ENCODE measurements at places on chromosomes 5 and 9.

GRCh38 chr9:118829334-118829733, 539.9 kb downstream of the BRINP1 start:
- DNase-seq: no peak

GRCh38 chr9:77830618-77831285, 182.6 kb upstream of the GNA14 start:
- DNase-seq: no peak

DNA sequence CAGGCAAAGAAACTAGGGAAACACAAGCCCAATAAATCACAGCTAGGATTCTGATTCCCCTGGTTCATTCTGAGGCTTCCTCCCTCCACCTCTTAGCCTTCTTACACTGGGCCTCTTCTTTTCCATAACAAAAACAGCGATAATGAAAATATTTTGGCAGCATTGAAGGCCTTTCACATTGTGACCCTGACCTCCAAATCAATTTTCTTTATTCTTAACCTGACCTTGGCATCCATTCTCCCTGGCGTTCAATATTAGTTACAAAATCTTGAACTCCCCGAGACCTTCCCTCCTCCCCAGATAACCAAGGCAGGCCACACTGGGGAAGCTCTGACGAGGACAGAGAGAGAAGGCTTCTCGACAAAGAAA, 399.9 kb downstream of the ZSWIM6 start:
- no peak for DNase-seq

GRCh38 chr9:106400950-106401349, 462.0 kb upstream of the ZNF462 start:
- no peak for DNase-seq

- DNase-seq: no peak
These were observed 24.8 kb downstream of the CDC37L1 start for GRCh38 chr9:4704129-4704528.

DNA sequence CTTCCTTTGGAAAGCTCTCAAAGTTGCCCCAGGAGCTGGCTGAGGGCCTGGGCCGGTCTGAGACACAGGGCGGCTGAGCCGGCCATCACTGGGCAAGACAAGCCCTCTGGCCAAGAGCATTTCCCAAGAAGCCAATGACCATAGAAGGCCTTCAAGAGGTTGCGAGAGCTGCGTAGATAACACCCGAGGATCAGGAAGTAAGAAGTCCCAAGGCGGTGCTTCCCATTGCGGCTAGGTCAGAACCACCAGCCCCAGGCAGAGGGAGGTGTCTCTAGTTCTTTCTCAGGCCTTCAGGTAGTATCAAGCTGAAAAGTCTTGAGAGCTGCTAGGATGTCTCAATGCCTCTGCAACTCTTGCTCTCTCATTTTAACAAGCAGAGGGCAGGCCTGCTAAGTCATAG, 54.0 kb upstream of the C5orf58 start:
- no peak for DNase-seq

DNA sequence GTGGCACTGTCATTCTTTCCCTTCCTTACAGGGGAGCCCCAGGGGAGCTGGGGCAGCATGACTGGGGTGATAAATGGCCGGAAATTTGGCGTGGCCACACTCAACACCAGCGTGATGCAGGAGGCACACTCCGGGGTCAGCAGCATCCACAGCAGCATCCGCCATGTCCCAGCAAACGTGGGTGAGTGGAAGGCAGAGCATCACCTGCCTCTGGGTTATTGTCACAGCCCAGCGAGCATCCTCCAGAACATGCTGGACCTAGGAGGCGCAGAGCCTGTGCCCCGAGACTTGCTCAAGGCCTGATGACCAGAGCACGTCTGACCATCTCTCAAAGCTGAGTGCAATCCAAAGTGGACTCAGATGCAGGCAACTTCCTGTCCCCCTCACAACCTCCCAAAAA, 22.2 kb upstream of the ASS1 start:
- DNase-seq: no peak

GRCh38 chr5:176944268-176944667, 45.1 kb upstream of the HK3 start:
- DNase-seq: peak; percentile 19

- DNase-seq: no peak
These were observed 230.7 kb upstream of the IRX1 start for GRCh38 chr5:3364941-3365340.

DNA sequence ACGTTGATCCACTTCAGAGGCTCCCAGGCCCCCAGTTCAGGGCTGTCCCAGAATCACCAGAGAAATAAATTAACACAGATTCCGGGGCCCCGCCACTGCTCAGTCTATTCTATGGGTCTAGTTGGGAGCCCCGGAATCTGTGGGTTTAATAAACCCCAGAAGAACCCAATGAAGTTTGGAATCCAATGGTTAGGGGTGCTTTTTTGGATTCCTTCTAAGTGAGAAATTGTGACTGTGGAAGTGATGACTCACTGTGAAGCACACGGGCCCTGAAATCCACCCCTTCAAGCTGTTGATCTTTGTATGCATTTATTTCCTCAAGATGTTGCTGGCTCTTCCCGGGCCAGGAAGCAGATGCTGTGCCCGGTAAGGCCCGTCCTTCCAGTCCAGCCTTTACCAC, 57.3 kb upstream of the SLC28A3 start:
- DNase-seq: no peak

DNA sequence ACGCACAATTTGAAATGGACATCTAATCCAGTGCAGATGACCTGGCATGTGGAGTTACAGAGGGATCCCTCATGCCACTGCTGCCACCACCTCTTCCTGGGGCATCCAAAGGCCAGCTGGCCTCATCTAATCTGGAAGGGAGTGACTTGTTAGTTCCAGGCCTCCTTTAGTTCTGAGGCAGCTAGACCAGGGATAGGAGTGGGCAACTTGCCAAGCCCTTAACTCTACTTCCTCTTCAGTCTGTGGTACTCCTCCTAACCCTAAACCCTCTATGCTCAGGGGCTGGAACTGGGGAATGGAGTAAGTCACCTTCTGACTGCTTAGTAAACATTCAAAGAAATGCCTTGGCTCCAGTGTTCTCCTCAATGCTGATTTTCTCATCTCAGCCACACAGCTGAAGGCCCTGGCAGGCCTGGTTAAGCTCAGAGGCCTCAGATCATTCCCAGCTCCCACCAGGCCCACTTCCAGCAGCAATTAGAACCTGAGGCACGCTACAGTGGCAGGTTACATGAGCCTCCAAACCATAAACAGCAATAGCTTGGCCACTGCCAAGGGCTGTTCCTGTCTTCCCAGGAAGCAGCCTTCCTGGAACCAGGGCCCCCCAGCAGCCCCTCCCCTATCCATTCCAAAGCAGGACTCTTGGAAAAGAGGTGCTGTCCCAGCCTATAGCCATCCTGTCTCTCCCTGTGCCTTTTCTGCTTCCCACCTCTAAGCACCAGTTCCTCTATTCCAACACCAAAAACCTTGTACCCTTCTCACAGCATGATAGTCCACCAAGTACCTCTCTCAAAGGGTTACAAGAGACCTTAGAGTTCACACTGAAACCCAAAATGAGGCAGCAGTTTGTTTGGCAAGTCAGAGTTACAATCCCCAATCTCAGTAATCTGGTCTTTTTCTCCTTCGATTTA, 2.0 kb downstream of the EIF4EBP3 start:
- peak; percentile 38 for DNase-seq

DNA sequence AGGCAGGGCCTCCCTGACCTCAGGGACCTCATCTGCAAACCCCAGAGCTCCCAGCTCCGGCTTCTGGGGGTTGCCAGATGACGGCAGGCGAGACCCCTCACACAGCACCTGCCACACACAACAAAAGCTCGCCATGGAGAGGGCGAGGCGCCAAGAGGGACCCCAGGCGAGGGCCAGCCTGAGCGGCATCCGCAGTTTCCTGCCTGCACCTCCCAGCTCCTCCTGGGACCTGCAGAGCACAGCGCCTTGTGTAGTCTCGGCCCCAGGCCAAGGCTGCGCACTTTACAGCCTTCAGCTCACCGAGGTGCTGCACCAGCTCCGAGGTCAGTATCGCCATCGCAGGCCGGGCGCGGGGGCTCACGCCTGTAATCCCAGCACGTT, 82.4 kb upstream of the ADAMTS2 start:
- DNase-seq: no peak

DNA sequence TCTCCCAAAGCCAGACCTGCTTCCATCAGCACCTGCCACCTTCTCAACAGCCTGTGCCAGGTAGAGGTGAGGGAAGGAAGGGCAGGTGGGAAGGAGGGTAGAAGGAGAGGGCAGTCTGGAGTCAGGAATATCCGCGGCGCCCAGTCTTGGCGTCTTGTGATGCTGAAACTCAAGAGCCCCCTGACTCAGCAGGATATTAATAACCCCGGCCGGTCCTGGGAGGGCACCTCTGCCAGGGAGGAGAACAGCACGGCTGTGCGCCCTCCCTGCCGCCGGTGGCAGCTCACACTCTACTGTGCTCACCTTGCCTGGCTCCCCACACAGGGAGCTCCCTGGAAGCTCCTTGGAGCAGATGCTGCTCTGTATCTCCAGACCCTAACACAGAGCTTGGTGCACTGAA, 11.6 kb upstream of the NTNG2 start:
- DNase-seq: no peak

GRCh38 chr5:131776450-131776849, 20.4 kb downstream of the FNIP1 start:
- DNase-seq: no peak

- DNase-seq: no peak
These were observed 40.7 kb downstream of the FAM114A2 start for GRCh38 chr5:153998010-153998409.

- DNase-seq: no peak
These were observed 23.6 kb upstream of the FIBCD1 start for GRCh38 chr9:130962418-130963316.

- DNase-seq: peak; percentile 33
These were observed 369 bp downstream of the OCLN start for GRCh38 chr5:69492923-69493395.

DNA sequence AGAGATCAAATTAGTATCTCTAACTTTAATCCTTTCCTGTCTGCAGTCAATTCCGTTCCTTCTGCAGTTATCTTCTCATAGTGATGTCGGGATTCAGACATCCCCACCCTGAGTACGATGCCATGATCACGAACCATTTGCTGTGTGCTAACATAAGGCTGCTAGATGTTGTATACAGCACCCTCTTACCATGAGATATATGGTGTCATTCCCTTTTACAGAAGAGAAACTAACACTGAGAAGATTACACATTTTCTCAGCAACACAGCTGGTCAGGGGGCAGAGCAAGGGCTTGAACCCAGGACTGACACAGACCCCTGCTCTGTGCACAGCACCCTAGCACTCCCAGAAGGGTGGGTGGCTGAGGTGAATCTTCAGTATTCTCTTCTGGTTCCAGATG, 46.9 kb upstream of the HSD17B4 start:
- no peak for DNase-seq

GRCh38 chr5:158813275-158813674, 286.4 kb downstream of the EBF1 start:
- no peak for DNase-seq

DNA sequence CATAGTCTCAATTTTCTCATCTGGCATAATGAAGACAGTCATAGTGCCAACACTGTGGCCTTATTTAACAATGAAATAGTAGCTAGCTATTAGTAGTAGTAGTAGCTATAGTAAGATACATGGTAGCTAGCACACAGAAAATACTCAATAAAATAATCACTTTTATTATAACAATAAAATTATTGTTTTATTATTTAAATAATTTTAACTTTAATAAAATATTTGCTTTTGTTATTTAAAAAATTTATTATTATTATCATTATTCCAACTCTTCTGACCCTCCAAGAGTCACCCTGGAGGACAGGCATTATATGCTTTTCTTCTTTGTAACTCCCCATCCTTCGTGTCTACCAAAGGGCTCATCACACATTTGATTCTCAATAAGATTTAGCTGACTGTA, 252.1 kb downstream of the TRIM32 start:
- DNase-seq: no peak

- DNase-seq: no peak
These were observed 18.8 kb upstream of the SPEF2 start for GRCh38 chr5:35598707-35599370.

DNA sequence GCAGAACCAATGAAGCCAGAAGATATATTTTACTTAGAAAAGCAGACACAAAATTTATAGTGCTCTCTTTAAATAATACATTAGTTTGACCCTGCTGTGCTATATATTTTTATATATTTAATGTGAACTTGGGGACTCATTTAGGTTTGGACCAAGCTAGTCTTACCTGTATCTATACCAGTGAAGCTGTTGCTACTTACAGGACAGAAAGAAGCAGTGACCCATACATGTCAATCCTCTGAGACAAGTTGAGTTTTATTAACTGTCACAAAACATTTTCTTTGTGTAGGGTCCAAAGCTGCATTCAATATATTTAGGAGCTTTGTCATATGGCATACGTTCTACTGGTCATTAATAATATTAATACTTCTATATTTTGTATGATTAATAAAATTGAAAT, 327.7 kb upstream of the NUDT12 start:
- DNase-seq: no peak

- DNase-seq: no peak
These were observed 411.6 kb downstream of the BNC2 start for GRCh38 chr9:16458696-16459420.

DNA sequence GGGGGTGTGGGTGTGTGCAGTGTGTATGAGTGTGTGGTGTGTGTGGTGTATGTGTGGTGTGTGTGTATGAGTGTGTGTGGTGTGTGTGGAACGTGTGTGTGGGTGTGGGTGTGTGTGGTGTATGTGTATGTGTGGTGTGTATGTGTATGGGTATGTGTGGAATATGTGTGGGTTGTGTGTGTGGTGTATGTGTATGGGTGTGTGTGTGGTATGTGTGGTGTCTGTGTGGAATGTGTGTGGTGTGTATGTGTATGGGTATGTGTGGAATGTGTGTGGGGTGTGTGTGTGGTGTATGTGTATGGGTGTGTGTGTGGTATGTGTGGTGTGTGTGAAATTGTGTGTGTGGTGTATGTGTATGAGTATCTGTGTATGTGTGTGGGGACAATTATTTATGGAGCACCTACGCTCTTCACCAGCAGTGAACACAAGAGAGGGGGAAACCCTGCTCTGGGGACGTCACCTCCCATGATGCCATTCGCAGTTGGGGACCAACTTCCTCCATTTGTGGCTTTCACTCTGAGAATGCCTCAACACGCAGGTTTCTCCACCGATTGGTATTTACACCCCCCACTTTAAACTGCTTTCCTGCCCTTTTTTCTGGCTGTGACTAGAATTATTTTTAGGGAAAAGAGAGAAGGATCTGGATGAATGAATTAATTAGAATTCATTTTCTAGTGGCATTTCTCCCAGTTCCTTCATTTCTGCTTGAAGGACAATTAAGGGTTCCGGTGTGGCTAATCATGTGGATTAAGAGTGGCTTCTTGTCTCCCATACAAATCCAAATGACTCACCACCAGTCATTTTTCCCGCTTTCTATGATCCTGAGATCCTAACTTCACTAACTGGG, 238.1 kb downstream of the ROR2 start:
- DNase-seq: no peak

- no peak for DNase-seq
These were observed 55.5 kb upstream of the IFNK start for GRCh38 chr9:27468462-27469110.

DNA sequence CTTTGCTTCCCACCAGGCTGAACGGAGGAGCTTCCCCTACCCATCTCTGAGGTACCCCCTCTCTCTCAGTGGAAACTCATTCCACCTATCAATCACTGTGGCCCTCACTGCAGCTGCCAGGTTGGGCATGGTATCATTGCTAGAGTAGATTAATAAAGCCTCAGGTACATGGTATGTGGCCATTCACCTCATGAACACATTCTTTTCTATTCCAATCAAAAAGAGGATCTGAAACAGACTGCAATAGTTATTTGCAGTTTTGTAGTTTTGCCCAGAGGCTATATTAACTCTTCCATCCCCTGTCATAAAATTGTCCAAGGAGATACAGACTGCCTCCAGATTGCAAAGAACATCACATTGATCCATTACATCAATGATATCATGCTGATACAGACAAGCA, 85.8 kb upstream of the MVB12B start:
- no peak for DNase-seq

GRCh38 chr5:38948501-38948900, 102.7 kb downstream of the OSMR start:
- DNase-seq: no peak
